ENCODE measurements at places on chromosomes 13 and 19. TPM values are rescaled to one million over a fixed set of nuclear protein-coding genes. Genes with fewer than 3 reads are reported as not detected.

The ZNF749 gene
- total RNA-seq, result 12.4 TPM

The CEACAM21 gene
- total RNA-seq, result 1.1 TPM

The SIGLEC7 gene
- total RNA-seq, result not detected

The PSG11 gene
- not detected for total RNA-seq

The GJB2 gene
- total RNA-seq, result 2.5 TPM

The ZSCAN1 gene
- not detected for total RNA-seq

GRCh38 chr19:49106648-49107135 lies 7.5 kb upstream of the LIN7B start:
- H3K36me3 ChIP-seq, result no peaks in the 10 kb centered on the region
- H3K27me3 ChIP-seq, result no peaks in the 10 kb centered on the region
- H3K4me1 ChIP-seq, result no peaks in the 10 kb centered on the region
- no peak for DNase-seq
- H3K27ac ChIP-seq, result no peak overlapping the region

DNA sequence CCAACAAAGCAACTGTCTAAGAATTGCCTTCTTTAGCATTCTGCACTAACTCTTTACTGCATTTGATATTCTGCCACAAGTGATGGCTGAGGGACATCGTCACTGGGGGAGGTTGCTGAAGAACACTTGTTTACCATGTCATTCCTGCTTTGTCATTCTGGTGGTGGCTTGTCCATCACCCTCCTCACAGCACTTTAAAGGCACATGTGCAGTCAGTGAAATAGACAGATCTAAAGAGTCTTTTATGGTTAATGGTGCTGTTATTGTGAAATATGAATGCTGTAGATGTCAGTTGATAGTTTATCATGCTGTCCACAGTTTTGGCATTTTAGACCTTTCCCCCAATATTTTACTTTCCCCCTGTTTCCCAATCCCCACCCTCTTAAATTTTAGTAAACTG lies 120.9 kb upstream of the TSC22D1 start:
- H3K27me3 ChIP-seq, result no peaks in the 10 kb centered on the region
- DNase-seq, result no peak
- H3K27ac ChIP-seq, result no peak overlapping the region

GRCh38 chr13:100381595-100382224 lies 206.9 kb downstream of the GGACT start:
- H3K4me1 ChIP-seq, result no peaks in the 10 kb centered on the region
- no peaks in the 10 kb centered on the region for H3K27me3 ChIP-seq
- H3K36me3 ChIP-seq, result no peaks in the 10 kb centered on the region
- no peak overlapping the region for H3K27ac ChIP-seq
- H3K4me3 ChIP-seq, result no peak overlapping the region

- no peak for DNase-seq
- no peak overlapping the region for H3K4me3 ChIP-seq
- H3K27me3 ChIP-seq, result no peaks in the 10 kb centered on the region
- H3K27ac ChIP-seq, result no peak overlapping the region
- H3K36me3 ChIP-seq, result no peaks in the 10 kb centered on the region
Measured at GRCh38 chr13:25819856-25820530, 231.8 kb downstream of the SHISA2 start.

- DNase-seq, result no peak
- no peaks in the 10 kb centered on the region for H3K4me1 ChIP-seq
- H3K27me3 ChIP-seq, result no peaks in the 10 kb centered on the region
- no peak overlapping the region for H3K4me3 ChIP-seq
- peak overlapping the region; percentile 65 for H3K27ac ChIP-seq
Measured at GRCh38 chr13:112958127-112958989, 10.7 kb upstream of the MCF2L start.

- no peaks in the 10 kb centered on the region for H3K36me3 ChIP-seq
- no peak overlapping the region for H3K27ac ChIP-seq
- no peaks in the 10 kb centered on the region for H3K4me1 ChIP-seq
- no peak overlapping the region for H3K4me3 ChIP-seq
Measured at GRCh38 chr13:64371045-64371444, 2859.1 kb downstream of the PCDH9 start.

- peak overlapping the region; percentile 81 for H3K27ac ChIP-seq
- H3K4me3 ChIP-seq, result no peak overlapping the region
- peak; percentile 84 for DNase-seq
Measured at GRCh38 chr13:30870049-30870884, 35.8 kb upstream of the MEDAG start.

DNA sequence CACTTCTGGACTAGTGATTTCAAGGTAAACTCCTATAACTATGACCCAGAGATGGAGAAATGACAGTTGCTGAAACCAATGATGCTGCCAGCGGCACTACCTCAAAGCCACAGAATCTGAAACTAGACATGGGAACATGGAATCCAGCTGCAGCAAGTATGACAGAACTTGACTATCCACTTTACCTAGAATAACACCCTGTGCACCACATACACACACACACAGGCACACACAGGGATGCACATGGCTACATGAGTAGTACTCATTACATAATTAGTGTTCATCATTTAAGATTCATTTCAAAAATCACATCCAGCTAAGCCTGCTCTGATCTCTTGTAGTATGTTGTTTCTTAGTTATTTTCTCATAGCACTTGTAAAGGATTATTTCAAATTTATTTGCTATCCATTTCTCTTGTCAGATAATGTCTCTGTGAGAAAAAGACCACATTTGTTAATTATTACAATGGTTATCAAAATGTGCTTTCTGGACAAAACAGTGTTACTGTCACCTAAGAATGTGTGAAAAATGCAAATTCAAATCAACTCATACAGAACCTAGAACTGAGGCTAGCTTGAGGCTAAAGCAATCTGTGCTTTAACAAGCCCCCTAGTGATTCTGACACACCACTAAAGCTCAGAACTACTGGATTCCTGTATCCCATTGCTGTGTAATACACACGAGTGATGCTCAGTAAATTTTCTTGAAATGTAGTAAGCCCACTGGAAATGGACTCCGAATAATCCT lies 59.4 kb downstream of the WTIP start:
- no peak overlapping the region for H3K4me3 ChIP-seq
- no peak overlapping the region for H3K27ac ChIP-seq
- H3K27me3 ChIP-seq, result no peaks in the 10 kb centered on the region
- no peaks in the 10 kb centered on the region for H3K36me3 ChIP-seq
- DNase-seq, result no peak

DNA sequence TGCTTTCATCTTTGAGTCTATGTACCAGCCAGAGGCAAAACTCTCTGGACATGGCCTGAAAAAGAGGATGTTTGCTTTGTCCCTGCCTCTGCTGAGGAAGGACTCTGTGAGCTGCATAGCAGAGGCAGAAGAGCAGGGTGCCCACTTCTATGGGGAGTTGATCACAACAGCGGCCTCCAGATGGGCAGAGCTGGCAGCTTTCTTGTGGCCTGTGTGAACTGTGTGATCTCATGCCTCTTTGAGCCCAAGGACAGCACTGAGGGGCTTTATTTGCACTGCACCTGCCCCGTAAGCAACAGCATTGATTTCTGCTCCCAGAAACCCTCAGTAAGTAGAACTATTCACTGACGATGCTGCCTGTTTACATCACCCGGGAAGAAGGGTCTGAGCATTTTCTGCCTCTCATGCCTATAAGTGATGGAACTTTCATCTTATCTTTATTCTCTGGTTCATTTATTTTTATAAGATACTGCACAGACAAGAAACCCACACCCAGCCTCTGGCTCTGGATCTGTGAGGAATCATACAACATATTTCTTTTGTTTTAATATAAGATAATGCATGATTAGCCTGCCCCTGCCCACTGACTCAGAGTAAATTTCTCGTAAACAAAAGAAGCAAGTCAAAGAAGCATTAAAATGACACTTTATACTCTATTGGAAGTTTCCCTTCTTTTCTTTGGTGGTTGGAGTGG lies 244.2 kb upstream of the SOX21 start:
- H3K4me3 ChIP-seq, result no peak overlapping the region
- DNase-seq, result no peak
- no peaks in the 10 kb centered on the region for H3K36me3 ChIP-seq
- no peaks in the 10 kb centered on the region for H3K27me3 ChIP-seq

DNA sequence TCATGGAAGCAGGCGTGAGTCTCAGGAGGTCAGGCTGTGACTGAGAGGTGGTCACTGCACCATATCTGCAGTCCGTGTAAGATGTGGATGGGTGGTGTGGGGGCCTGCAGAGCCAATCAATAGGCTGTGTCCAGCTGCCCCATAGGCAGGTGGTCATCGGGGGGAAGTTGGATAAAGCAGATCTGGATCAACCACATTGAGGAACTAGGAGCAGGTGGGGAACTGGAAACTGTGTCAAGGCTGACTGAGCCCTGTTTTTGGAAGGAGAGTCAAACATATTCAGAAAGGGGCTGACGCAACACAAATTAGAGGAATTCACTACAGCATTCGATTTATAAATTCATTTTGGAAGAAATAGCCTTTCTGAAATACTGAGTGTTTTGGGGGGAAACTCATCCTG lies 15.0 kb downstream of the CLEC4M start:
- H3K27ac ChIP-seq, result no peak overlapping the region
- no peaks in the 10 kb centered on the region for H3K27me3 ChIP-seq
- H3K4me3 ChIP-seq, result no peak overlapping the region
- DNase-seq, result no peak
- no peaks in the 10 kb centered on the region for H3K36me3 ChIP-seq

GRCh38 chr19:2567580-2567979 lies 91.7 kb downstream of the GADD45B start:
- no peak for DNase-seq
- no peaks in the 10 kb centered on the region for H3K4me1 ChIP-seq
- no peak overlapping the region for H3K27ac ChIP-seq
- H3K4me3 ChIP-seq, result no peak overlapping the region
- no peaks in the 10 kb centered on the region for H3K27me3 ChIP-seq
- no peaks in the 10 kb centered on the region for H3K36me3 ChIP-seq

DNA sequence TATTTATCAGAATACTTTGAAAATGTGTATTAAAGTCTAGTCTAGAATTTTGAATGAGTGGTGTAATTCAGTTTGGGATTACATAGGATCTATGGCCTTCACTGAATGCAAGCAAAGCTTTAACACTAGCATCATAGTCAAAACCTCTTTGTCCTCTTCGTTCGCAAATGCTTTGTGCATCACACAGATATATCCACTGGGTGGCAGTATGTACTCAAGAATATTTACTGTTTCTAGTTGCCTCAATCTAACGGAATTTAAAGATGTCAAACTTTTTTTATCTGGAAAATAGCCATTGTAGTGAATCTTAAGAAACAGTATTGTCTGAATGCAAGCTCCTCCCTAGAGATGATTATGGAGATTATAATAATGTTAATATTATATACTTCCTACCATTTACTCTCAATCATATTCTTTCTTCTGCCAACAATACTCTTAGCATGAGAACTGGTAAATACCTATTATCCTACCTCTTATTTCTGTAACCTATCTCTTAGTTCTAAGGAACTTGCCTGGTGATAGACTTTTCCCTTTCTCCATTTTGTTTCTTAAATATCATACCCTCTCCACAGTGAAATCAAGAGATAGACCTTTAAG lies 25.8 kb downstream of the LACC1 start:
- peak; percentile 18 for DNase-seq
- no peaks in the 10 kb centered on the region for H3K4me1 ChIP-seq
- no peak overlapping the region for H3K27ac ChIP-seq
- H3K36me3 ChIP-seq, result no peaks in the 10 kb centered on the region
- H3K4me3 ChIP-seq, result no peak overlapping the region

DNA sequence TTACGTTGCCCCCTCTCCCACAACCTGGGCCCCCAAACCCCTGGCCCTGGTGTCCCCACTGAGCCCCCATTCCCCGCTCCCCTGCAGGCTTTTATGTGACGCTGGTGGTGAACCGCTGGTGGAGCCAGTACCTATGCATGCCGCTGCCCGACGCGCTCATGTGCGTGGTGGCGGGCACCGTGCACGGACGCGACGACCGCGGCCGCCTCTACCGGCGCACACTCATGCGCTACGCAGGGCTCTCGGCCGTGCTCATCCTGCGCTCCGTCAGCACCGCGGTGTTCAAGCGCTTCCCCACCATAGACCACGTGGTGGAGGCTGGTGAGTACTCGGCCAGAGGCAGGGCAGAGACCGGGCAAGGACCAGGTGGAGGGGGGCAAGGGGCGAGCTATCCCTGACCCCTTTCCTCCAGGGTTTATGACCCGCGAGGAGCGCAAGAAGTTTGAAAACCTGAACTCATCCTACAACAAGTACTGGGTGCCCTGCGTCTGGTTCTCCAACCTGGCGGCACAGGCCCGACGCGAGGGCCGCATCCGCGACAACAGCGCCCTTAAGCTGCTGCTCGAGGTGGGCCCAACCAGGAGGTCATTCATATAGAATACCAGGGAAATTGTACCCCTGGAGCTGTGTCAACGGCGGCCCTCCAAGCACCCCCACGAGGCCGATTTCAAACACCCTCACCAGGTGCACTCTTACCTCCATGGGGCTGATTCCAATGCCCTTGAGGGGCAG lies 3.0 kb downstream of the BEST2 start:
- no peaks in the 10 kb centered on the region for H3K4me1 ChIP-seq
- H3K27me3 ChIP-seq, result no peaks in the 10 kb centered on the region
- DNase-seq, result no peak
- H3K4me3 ChIP-seq, result no peak overlapping the region
- no peak overlapping the region for H3K27ac ChIP-seq

DNA sequence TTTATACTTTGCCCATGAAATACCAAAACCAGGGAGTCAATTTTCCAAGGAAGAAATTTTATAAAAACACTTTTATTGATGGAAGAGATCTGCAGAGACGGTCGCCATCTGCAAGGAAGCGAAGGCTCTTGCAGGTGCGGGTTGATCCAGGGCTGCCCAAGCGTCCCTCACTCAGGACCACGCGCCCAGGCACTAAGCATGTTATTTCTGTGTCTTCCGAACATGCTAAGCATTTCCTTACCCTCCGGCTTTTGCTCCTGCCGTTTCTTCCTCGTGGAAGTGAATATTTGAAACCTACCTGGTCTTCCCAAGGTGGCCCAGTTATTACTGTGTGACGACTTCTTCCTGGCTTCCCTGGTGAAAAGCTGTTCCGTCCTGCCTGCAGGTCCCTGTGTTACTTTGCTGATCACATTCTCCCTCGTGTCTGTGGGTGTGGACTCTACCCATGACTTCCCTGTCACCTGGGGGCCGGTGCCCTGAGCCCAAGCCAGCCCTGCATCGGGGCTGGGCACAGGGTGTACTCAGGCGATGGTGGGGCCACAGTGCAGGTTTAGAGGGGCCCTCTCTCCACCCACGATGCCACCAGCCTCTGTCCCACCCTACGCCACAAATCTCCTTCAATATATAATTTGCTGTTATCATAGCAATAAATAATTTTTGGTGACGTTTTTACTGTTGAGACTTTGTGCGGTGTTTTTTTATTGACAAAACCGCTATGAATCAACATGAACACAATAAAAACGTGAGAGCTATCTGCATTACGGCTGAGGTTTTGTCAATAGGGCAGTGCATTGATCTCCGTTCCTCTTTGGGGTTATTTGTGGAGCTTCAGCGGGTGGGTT lies 119.4 kb downstream of the URI1 start:
- no peaks in the 10 kb centered on the region for H3K36me3 ChIP-seq
- no peak for DNase-seq
- H3K27me3 ChIP-seq, result no peaks in the 10 kb centered on the region
- H3K4me3 ChIP-seq, result no peak overlapping the region
- H3K27ac ChIP-seq, result no peak overlapping the region
- no peaks in the 10 kb centered on the region for H3K4me1 ChIP-seq

DNA sequence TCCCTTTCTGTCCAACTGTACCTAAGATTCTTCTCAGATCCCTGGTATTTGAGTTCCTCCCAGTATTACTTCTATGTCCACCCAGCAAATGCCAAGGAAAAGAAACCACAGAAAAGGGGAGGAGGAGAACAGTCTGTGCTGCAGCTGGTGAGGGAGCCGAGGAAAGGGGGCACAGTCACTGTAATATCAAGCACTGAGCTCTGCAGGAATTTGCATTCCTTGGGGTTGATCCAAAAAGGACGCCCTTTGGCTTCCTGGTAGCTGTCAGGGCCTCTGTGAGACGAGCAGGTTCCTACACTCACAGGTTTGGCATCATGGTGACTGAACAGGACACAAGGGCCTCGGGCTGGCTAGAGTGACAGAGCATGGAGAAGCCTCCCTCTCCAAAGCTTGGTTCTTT lies 273.4 kb downstream of the NHLRC3 start:
- H3K4me3 ChIP-seq, result no peak overlapping the region
- H3K36me3 ChIP-seq, result no peaks in the 10 kb centered on the region
- H3K27me3 ChIP-seq, result no peaks in the 10 kb centered on the region
